ENCODE measurements at places on chromosomes 6 and 20.

GRCh38 chr20:59173938-59174491, 10.4 kb downstream of the ZNF831 start:
- no peak for DNase-seq

DNA sequence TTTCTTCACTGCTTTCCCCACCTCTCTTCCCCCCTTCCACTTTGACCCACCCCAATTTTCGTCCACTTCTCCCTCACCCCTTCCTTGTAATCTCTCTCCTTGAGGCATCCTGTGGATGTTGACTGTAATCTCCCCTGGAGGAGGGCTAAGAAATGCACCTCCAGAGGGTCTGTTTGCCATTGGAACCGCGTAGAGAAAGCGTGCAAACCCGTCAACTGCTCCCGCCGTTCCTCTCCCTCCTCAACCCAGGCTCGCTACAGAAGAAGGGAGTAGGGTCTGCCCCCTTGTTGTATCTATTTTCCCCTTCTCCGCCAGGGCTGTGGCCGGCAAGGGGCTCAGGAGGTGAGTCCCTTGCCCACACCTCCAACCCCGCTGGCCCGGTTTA, 502 bp upstream of the HTR1E start:
- DNase-seq, result no peak

- DNase-seq, result peak; percentile 47
Observed at GRCh38 chr6:7566107-7566506, 23.9 kb upstream of the SNRNP48 start.

DNA sequence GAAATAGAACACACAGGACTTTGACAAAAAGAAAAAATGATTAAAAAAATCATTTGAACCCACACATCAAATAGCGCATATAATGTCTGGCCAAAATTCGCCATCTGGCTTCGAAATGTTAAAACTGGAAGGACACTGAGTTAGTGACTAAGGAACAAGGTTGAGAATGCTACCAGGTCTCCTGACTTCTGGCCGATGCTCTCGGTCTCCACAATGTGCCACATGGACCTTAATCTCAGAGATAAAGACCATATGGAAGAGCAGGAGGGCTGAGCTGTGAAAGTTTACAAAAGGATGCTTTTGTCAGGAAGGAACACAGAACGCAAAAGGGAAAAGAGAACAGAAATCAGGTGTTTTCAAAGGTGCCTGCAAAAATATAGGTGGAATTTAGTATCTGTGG, 54.7 kb downstream of the FAXC start:
- no peak for DNase-seq

- no peak for DNase-seq
Observed at GRCh38 chr6:2589171-2589661, 161.5 kb downstream of the MYLK4 start.

GRCh38 chr6:33799454-33800113, 4.2 kb downstream of the MLN start:
- DNase-seq, result no peak

DNA sequence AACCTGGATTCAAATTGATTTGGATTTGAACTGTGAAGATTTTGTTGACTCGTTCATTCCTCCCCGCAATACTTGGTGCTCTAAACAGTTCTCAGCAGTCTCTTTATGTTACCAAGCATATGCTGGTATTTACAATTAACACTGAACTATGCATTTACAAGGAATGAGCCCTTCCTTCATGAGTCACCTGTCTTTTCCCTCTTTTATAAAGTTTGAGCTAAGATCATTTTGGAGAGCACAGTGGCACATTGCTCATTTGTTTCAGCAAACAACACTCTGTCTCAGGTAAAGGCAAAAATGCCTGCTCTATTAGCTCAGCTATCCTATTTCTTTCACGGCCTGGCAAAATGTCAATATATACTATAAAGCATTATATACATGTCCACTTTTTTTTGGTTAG, 285.4 kb downstream of the PHACTR1 start:
- no peak for DNase-seq

GRCh38 chr6:169386411-169387057, 132.9 kb upstream of the THBS2 start:
- DNase-seq, result peak; percentile 83

DNA sequence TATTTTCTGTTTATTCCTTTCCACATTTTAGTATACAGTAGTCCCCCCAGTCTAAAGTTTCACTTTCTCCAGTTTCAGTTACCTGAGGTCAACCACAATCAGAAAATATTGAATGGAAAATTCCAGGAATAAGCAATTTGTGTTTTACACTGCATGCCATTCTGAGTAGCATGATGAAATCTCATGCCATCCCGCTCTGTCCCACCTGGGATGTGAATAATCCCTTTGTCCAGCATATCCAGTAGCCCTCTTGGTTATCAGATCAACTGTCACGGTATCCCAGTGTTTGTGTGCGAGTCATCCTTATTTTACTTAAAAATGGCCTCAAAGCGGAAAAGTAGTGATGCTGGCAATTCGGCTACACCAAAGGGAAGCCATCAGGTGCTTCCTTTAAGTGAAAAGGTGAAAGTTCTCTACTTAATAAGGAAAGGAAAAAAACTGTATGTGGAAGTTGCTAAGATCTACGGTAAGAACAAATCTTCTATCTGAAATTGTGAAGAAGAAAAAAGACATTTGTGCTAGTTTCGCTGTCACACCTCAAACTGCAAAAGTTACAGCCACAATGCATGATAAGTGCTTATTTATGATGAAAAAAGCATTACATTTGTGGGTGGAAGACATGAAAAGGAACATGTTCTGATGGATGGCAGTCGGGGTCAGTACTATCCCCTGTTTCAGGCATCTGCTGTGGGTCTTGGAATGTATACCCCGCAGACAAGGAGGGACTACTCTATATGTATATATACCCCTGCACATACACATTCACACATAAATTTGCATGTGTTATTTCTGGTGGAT, 11.3 kb downstream of the NOX3 start:
- DNase-seq, result no peak

GRCh38 chr20:45445805-45446562, 23.6 kb upstream of the WFDC2 start:
- no peak for DNase-seq

DNA sequence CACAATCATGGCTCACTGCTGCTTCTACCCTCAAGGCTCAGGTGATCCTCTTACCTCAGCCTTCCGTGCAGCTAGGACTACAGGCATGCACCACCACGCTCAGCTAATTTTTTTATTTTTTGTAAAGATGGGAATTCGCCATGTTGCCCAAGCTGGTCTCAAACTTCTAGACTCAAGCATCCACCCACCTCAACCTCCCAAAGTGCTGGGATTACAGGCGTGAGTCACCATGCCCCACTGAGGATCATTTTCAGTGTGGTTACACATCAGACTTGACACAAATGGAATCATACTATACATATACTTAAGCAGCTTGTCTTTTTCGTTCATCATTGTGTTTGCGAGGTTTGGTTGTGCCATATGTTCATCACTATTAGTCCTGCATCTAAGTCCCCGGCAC, 26.6 kb downstream of the ZC3H12D start:
- no peak for DNase-seq

GRCh38 chr20:62601172-62601571, 41.1 kb upstream of the SLCO4A1 start:
- DNase-seq, result no peak

- no peak for DNase-seq
Observed at GRCh38 chr20:44326391-44327159, 10.3 kb upstream of the R3HDML start.

- no peak for DNase-seq
Observed at GRCh38 chr6:71205336-71205956, 83.2 kb upstream of the OGFRL1 start.

- no peak for DNase-seq
Observed at GRCh38 chr20:63370618-63371187, 9.6 kb upstream of the CHRNA4 start.

DNA sequence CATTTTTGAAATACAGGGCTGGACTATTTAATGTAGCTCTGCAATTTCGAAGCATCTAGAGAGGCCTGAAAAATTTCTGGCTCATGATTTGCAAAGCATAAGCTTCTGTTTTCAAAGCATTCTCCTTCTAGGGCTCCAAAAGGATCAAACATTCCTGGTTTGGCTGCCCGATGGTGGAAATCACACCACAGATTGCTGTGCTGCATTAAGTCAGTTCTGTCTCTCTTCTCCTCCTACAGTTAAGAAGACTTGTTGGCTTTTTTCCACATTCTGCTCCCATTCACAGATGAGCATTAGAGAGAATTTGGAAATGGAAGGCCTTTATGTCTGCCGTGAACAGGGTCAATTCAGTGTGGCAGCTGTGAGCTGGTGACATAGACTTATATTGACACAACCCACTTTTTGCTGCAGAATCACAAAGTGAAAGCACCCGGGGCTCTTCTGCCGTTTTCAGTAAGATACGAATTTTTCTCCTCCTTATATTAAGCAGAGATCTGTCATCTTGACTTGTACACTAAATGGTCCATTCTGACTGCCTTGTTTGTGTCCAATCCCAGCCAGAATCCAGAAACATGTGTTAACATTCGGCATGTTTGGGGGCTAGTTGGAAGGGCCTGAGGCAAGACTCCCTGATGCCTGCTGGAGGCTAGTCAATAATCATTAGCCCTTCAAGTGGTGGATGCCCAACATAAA, 330.8 kb upstream of the DEFB112 start:
- no peak for DNase-seq

DNA sequence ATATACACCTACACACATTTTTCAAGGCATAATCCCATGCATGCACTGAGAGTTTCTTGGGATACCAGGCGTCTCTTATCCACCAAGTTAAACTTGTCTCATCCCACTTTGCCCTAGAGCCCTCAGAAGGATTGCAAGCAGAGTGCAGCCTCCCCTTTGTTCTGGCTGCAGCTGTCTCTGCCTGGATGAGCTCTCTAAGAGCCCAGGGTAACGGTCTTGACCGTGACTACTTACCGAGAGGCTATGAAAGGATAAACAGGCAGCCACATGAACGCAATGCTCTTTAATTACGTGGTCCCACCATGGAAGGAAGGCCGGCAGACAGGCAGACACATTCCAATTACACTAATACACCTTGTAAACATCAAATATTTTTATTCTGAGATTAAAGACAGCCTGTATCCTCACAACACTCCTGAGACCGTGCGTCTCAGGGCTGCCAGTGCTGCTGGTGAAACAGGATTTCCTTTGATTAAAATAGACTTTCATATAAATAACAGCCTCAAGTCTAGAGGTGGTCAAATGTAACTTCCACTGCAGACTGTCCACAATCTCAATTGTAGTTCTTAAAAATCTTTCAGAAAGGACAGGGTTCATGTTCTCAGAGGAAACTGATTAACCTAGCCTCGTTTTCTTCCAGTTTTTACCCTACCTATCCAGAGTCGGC, 210.0 kb upstream of the PRDM1 start:
- DNase-seq, result no peak

GRCh38 chr6:74851596-74851995, 354.3 kb downstream of the COL12A1 start:
- peak; percentile 75 for DNase-seq

DNA sequence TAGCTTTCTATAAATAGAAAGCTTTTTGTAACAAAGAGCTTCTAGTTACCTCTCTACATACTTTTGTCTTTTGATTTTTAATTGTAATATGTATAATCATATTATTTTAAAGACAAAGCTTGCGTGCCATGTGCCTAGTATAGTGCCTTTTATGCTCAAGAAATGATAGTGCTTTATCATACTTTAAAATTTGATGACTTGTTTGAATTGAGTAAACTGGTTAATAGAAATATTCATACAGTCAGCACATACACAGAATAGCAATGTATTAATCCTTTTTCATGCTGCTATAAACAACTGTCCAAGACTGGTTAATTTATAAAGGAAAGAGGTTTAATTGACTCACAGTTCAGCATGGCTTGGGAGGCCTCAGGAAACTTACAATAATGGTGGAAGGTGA, 313.0 kb downstream of the FRK start:
- DNase-seq, result no peak

DNA sequence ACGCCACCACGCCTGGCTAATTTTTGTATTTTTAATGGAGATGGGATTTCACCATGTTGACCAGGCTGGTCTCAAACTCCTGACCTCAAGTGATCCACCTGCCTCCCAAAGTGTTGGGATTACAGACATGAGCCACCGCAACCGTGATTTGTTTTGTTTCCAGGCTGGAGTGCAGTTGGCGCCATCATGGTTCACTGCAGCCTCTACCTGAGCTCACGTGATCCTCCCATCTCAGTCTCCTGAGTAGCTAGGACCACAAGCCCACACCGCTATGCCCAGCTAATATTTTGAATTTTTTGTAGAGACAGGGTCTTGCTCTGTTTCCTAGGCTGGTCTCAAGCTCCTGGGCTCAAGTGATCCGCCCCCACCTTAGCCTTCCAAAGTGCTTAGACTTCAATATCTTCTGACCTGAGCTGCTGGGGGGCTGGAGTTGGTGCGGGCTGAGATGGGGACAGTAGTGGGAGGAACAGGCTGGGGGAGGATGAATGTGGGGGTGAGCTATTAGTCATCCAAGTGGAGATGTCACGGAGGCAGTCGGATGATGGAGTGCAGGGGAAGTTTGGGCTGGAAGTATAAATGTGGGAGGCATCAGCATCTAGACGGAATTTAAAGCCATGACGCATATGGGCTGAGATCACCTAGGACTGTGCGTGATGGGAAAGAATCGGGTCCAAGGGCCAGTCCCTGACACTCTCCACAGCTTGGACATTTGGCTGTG, 23.1 kb upstream of the ZMYND8 start:
- DNase-seq, result peak; percentile 34

DNA sequence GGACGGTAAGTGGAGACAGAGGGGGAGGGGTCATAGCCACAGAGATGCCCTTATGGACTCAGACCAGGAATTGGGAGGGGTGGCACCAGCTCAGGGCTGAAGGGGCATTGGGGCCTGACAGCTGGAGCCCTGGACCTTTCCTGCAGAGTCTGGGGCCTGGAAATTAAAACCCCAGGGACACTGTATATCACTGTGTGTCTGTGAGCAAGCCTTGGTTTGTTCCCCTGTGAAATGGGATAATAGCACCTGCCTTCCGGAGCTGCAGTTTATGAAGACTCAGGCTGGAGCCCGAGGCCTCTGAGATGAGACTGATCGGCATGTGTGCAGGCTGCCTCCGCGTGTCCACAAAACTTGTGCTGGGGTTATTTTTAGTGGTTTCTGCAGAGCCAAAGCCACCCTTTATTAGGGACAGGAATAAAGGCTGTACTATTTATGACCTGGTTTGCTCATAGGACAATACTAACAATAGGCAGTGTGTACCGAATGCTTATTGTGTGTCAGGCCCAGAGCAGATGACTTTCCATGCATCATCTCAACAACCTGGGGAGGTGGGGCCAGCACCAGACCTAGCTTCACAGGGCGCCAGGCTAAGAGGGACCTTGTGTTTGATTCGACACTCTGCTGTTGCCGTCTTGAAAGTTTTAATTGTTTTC, 22.6 kb downstream of the MYH7B start:
- no peak for DNase-seq

DNA sequence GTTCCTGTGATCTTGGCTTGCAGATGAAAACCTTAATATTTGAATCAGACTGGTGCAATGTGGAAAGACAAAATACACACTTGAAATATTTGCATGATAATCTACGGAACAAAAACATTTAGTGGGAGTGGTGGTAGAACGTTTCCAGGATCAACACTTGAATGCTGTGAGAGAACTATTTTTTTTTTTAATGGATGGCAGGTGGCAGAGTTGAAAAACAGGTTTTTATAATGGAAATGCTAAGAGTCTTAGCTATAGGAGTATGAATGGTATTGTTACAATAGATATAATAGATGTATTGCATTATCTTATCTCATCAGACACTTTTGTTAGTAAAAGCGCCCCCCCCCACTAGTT, 49.2 kb downstream of the CDKAL1 start:
- DNase-seq, result no peak

All from adipocyte (in vitro differentiated cells).